8988T (cell line): ENCODE measurements at places on chromosomes 4 and X.

- DNase-seq = no peak
Observed at GRCh38 chrX:152958047-152958446, 35.9 kb downstream of the PNMA5 start.

DNA sequence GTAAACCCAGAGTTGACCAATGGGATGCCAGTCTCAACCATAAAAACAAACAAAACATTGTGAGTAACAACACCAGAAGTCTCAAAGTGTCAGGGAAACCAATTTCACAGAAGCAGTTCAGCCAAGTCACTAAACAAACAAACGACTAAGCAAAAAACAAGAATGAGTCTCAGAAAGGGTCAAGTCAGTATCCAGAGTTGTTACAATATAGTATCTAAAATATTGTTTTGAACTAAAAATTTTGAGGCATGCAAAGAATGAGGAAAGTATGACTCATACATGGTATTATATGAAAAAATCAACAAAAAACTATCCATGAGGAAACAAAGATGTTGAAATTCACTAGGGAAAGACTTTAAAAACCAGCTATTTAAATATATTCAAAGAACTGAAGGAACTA is 70.6 kb downstream of the AR start:
- DNase-seq = no peak

DNA sequence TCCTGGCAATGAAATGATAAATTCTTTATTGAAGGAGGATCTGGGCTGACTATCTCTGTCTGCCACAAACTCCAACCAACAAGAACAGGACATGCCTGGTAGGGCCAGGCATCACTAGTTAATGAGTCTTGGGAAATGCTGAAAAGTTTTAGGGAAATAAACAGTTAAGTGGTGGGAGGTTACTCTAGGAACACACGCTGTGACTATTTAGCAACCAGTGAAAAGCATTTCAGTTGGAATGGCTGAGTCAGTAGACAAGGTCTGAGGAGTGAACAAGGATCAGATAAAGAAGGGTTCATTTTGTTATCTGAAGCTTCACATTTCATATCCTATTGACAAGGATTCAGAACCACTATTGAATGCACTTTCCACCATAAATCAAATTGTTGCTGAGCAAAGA is 394.9 kb upstream of the BOD1L1 start:
- DNase-seq = no peak

GRCh38 chr4:144782345-144782744 is 136.4 kb downstream of the HHIP start:
- no peak for DNase-seq

GRCh38 chrX:16705370-16705769 is 7.1 kb downstream of the CTPS2 start:
- DNase-seq = no peak

- no peak for DNase-seq
Observed at GRCh38 chrX:38750551-38750950, 50.7 kb upstream of the MID1IP1 start.
